ENCODE measurements at places on chromosomes 2 and 18.

GRCh38 chr18:51575171-51575570 is 377.7 kb upstream of the MEX3C start:
- no peak for DNase-seq

GRCh38 chr2:217327953-217328621 is 468.2 kb upstream of the TNP1 start:
- DNase-seq: no peak

DNA sequence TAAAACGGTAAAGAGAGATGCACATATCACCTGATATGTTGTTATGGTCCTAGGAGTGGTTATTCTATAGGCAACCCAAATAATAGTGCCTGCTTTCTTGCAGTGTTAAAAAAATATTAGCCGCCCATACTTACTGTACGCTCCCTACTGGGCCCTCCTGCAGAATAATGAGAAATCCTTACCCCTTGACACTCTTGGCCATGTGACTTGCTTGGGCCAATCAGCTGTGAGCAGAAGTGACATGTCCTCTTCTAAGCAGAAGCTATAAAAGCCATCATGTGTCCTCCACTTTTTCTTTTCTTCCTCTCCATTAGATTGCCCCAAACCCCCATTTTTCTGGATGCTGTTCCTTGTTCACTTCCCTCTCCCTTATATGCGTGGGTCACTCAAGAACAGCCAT is 90.5 kb upstream of the SPRED2 start:
- DNase-seq: no peak

GRCh38 chr2:25365241-25365640 is 23.5 kb upstream of the DNMT3A start:
- DNase-seq: no peak

- no peak for DNase-seq
These were observed 18.2 kb upstream of the CABYR start for GRCh38 chr18:24120676-24121075.

Measured in retina (tissue), 1 donor.